Activated T-cell treated with anti-CD3 and anti-CD28 coated beads for 1 hour (primary cell): ENCODE measurements at places on chromosomes 11 and 22.

GRCh38 chr11:35486446-35486845 is 39.0 kb downstream of the PAMR1 start:
- no peak for DNase-seq

- no peak for DNase-seq
Measured at GRCh38 chr11:70915158-70915985, 337.0 kb downstream of the SHANK2 start.

DNA sequence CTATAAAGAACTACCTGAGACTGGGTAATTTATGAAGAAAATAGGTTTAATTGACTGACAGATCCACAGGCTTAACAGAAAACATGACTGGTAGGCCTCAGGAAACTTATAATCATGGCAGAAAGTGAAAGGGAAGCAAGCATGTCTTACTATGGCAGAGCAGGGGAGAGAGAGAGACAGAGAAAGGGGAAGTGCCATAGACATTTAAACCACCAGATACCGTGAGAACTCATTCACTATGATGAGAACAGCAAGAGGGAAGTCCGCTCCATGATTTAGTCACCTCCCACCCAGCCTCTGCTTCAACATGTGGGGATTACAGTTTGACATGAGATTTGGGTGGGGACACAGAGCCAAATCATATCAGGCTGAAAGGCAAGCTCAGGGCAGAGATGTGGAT is 327.1 kb upstream of the DDI1 start:
- DNase-seq, result no peak

- no peak for DNase-seq
Measured at GRCh38 chr11:120471131-120471530, 40.4 kb upstream of the GRIK4 start.

DNA sequence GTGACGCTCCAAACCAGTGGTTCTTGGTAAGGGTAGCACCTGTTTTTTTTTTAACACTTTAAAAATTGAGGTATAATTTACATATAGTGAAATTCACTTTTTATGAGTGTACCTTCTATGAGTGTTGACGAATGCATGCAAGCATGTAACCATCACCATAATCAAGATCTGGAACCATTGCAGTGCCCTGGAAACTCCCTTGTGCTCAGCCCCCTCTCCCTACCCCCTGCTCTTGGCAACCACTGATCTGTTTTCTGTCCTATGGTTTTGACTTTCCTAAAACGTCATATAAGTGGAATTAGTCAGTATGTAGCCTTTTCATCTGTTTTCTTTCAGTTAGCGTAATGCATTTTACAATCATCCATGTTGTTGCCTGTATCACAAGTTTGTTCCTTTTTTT is 212.2 kb downstream of the GRIK4 start:
- no peak for DNase-seq

GRCh38 chr11:7564803-7565202 is 51.0 kb downstream of the PPFIBP2 start:
- no peak for DNase-seq
